ENCODE measurements at places on chromosomes 1 and 21.

GRCh38 chr1:2404890-2405511 is 7.4 kb downstream of the PEX10 start:
- no peak for DNase-seq

DNA sequence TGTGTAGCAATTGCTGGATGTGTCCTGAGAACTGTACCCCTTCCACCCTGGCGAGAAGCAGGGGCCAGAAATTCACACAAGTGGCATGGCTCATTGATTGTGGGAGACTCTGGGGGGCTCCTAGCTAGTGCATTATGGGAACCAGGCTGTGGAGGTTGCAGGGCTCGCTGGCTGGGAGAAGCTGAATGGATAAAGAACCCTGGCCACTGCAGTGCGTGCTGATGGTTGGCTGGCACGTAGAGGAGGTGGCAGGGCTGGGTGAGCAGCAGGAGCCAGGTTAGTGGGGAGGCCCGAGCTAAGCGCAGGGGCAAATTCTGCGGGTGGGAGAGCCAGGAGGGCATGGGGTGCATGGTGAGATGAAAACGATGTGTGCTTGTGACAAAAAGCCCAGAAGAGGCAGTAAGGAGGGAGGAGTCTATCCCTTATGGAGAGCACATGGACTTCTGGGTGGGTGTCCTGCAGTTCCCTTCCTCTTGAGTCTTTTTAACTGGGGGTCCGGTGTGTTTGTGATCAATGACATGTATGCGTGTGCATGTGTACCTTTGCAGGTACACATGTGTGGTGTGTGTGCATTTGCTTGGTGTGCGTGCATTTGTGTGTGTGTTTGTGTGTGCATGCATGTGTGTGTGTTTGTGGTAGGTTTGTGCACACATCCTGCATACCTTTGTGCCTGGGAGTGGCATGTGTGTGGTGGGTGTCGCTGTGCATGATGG is 3.6 kb downstream of the GUK1 start:
- no peak for DNase-seq

- DNase-seq, result peak; percentile 79
These were observed 3.0 kb downstream of the TIAM1 start for GRCh38 chr21:31340942-31341487.

- DNase-seq, result peak; percentile 40
These were observed 310.9 kb downstream of the MATN1 start for GRCh38 chr1:30412241-30413110.

DNA sequence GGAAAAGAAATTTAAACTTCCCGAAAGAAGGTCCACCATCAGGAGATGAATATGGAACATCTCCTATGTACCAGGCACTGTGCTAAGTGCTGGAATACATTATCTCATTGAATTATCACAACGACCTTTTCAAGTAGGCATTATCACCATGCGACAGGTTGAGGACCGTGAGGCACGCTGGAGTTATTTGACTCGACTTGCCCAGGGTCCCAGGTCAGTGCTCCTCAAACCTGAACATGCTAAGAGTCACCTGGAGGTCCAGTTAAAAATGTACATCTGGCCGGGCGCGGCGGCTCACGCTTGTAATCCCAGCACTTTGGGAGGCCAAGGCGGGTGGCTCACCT is 15.9 kb upstream of the AGTRAP start:
- no peak for DNase-seq

DNA sequence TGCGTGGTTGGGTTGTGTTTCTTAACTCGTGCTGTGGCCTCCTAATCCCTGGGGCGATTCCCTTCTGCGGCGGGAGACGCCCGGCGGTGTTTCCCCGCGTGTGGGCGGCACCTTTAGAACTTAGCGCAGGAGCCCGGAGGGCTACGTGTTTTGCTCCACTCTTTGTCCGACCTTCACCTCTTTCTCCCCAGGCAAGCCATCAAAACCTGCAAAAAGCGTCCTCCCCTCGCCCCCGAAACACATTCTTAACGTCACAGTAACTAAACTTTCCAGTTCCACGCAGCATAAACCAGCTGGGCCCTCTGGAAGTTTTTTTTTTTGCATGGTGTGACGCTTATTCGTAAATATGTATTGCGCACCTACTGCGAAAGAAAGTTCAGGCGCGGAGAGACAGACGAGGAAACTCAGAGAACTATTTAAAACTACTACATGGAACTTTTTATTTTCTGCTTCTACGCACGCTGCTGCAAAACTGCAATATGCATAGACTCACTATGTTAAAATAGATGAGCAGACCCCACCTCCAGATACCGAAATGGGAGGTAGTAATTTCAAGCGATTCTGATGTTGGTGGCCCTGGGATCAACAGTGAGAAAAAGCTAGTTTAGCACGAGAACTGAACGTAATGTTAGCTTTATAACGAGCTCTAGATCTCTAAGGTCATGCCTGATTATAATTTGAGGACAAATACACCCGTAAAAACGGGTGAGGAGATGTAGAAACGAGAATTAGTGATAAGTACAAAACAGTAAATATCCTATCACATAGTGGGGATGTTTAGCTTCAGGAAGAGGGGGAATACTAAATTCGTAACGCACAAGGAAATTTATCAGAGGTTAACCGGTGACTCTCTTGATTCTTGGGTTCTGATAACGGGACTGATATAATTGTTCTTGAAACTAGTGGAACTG is 920 bp downstream of the MTR start:
- peak; percentile 9 for DNase-seq

GRCh38 chr1:78678324-78678723 is 28.7 kb downstream of the IFI44 start:
- peak; percentile 10 for DNase-seq

DNA sequence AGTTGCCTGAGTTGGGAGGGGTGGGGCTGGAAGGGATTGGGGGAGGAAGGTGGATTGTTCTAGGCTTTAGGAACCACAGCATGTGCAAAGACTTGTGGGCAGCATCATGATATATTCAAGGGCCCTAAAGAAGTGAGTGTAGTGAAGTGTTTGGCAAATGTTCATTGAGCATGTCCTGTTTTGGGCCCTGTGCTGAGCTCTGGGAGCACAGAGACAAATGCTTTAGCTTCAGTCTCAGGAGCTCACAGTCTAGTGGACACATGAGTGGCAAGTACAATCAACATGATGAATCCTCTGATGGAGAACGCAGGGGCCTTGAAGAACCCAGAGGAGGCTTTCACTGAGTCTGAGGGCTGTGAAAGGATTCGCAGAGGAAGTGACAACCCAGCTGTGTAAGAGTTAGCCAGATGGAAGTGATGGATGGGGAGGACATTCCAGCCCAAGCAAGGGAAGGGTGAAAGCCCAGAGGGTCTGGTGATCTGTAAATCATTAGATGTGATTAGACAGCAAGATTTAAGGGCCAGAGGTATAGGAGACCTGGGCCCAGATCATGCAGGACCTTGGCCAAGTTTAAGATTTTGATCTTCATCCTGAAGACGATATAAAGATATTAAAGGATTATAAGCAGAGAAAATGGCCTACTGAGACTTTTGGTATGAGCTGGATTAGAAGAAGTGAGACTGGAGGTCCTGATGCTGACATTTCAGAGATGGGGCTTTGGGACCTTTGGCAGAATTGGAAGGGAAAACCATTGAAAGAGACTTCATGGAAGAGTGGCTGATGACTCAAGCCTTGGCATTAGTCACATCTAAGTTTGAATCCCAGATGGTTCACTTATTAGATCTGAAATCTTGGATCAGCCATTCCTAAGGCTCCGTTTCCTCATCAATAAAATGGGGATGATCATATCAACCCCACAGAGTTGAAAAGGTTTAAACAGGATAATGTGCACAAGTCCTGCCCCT is 4.6 kb downstream of the IPO13 start:
- no peak for DNase-seq

- peak; percentile 97 for DNase-seq
These were observed at the start of gene NOC2L for GRCh38 chr1:958823-959730. TSS of gene NOC2L (minus strand) at chr1:959256. CDS start at chr1:959240, 16 bp downstream.

DNA sequence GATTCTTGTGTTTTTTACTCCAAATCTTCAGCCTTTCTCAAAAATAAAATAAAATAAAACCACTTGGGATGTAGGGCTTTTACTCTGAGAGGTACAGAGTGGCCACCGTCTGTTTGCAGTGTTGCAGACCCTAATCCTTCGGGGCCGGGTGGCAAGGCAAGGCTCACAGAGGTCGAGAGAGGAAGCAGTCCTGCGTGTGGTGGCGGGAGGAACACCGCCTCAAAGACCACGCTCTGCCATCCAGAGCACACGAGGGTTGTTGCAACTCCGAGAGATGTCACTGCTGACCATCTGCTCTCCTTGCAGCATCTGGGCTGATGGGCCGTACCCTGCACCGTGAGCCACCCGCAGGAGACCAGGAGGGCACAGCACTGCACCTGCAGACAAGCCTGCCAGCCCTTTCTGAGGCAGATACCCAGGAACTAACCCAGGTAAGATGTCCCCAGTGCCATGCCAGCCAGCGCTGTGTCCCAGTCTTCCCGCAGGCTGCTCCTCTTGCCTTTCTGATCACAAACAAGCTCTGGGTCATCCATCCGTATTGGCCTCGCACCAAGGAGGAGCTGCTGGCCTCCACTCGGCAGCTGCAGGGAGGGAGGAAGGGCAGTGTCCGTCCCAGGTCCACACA is 31.5 kb downstream of the SNAP47 start:
- no peak for DNase-seq

DNA sequence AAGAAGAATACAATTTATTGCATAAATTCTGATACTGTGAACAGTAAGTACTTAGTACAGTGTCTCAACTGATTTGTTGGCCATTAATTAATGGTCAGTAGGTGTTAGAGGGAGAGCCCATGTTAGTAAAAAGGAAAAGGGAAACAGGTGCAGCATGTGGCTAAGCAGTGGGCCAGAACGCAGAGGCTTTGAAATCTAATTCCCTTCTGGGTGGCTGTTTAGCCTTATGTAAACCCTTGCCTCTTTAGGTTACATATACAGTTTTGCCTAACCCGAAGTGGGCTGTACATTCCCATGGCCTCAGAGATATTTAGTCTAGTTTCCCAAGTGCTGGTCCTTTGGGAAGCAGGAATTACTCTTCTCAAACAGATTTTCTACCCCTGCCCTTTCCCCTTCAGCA is 43.5 kb upstream of the BCL9 start:
- DNase-seq, result no peak

DNA sequence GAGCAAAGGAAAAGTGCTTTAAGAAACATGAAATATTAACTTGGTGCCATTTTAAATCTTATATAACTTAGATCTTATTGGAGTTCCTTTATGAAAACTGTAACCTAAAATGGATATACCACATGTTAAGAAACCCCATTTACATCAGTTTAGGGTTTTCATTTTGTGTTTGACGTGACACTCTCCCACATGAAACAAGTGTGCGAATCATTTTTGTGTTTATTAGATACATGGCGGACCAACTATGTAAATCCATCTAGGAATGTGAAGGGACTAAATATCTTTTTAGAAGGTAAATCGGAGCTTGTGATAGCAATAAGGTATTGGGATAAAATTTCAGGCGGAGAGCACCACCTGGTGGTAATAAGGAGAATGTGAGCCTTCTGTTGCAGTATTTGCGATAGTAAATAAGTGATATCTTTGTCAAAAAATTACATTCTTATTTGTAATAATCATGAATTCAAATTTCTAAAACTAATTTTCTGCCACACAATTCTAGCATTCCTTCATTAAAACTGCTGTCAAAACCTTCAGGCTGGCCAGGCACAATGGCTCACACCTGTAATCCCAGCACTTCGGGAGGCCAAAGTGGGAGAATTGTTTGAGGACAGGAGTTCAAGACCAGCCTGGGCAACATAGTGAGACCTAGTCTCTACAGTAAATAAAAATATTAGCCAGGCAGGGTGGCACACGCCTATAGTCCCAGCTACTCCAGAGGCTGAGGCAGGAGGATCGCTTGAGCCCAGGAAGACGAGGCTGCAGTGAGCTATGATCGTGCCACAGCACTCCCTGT is 31.3 kb downstream of the SMAP2 start:
- peak; percentile 64 for DNase-seq

- DNase-seq, result no peak
These were observed 37.1 kb upstream of the ANGPTL7 start for GRCh38 chr1:11151826-11152612.

DNA sequence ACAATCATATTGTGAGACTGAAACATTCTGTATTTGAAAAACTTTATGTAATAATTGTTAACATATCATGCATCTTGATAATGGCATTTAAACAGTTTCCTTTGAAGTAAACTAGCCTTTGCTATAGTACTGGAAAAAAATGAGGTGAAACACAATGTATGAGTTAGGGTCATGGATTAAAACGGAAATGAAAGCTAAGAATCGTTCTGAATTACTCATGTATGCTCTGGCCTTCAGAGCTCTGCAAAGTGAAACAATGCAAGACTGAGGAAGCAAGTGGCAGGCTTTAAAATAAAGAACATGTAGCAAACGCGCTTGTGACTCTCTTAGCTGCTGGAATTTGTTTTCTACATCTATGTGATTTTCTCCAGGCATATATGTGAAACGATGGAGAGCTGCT is 317.1 kb downstream of the DPYD start:
- no peak for DNase-seq

- peak; percentile 23 for DNase-seq
These were observed 642 bp upstream of the NT5C1A start for GRCh38 chr1:39672551-39672947.

DNA sequence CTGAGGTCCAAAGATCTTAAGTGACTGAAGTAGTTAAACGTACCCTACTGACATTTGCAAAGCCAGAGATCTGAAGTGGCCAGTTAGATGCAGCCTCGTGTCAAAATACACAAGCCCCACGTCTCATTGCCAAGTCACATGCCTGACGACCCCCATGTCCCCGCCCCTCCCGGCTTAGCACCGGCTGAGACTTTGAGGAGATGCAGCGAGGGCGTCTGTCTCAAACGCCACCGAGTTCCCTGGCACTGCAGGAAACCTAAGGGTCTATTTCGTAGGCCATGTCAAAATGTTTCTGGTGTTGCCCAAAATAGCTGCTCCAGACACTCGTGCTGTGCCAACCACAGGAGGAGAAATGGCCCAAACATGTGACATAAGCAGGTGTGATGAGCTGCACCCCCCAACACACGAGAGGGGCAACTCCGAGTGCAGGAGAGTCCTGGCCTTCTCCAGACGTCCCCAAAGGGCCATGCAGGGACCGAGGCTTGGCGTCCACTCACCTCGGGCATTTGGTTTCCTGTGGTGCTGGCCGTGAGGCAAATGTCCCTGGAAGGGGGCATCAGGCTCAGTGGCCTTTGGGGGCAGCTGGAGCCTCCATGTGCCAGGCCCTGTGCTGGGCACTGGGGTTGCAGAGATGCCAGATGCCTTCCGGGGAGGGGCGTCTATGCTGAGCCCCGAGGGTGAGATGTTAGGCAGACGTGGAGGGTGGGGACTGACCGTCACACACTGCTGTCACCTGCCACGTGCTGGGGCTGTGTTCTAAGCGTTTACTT is 67.0 kb downstream of the MATN1 start:
- DNase-seq, result no peak

GRCh38 chr1:92502247-92502646 is 15.5 kb upstream of the GFI1 start:
- DNase-seq, result no peak

- DNase-seq, result no peak
These were observed 59.7 kb downstream of the MRPL37 start for GRCh38 chr1:54259546-54260140.

GRCh38 chr1:62092110-62092509 is 102.5 kb upstream of the L1TD1 start:
- DNase-seq, result no peak

Measured in activated CD4-positive, alpha-beta T cell treated with anti-CD3 and anti-CD28 coated beads, Interleukin-10, Interleukin-2, amounts not matched to agents 100 ng/mL and 50 ng/mL, durations not matched to agents 16 hours and 8 hours (primary cell).